Activated CD8-positive, alpha-beta memory T cell treated with anti-CD3 and anti-CD28 coated beads for 1 hour (primary cell): ENCODE measurements at places on chromosomes 12 and 14.
A peak's percentile ranks its signal among the peaks of the same experiment; 100 is the strongest.

GRCh38 chr12:98294051-98294805 is 221.2 kb upstream of the TMPO start:
- DNase-seq, result no peak

DNA sequence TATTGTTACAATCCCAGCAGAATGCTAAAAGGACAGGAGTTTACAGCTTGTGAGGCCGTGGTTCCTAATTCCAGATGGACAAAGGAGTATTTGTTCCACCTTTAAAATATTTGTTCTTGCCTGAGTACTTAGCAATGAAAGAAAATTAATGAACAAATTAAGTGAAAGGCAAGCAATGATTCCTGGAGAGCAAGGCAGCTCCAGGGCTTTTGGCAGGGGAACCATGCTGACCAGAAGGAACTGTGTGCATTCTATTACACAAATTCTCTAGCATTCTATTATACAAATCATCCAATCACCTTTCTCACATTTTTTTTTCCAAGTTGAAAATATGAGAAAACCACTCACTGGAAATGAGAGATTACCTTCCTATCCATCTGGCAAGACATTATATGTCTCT is 1.8 kb upstream of the BMAL2 start:
- no peak for DNase-seq

GRCh38 chr14:102426796-102427195 is 64.1 kb downstream of the TECPR2 start:
- DNase-seq, result no peak

DNA sequence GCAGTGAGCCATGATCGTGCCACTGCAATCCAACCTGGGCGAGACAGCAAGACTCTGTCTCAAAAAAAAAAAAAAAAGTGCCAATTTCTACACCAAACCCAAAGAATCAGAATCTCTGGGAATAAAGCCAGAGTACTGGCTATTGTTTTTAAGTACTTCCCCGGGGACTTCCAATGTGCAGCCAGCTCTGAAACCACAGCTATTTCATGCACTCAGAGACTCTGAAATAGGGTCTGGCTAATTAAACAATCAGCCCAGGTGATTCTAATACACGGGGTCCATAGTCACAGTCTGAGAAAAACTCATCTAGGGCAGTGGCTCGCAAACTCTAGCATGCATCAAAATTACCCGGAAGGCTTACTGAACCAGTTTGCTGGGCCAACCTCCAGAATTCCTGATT is 56.3 kb downstream of the SIX6 start:
- DNase-seq, result no peak

DNA sequence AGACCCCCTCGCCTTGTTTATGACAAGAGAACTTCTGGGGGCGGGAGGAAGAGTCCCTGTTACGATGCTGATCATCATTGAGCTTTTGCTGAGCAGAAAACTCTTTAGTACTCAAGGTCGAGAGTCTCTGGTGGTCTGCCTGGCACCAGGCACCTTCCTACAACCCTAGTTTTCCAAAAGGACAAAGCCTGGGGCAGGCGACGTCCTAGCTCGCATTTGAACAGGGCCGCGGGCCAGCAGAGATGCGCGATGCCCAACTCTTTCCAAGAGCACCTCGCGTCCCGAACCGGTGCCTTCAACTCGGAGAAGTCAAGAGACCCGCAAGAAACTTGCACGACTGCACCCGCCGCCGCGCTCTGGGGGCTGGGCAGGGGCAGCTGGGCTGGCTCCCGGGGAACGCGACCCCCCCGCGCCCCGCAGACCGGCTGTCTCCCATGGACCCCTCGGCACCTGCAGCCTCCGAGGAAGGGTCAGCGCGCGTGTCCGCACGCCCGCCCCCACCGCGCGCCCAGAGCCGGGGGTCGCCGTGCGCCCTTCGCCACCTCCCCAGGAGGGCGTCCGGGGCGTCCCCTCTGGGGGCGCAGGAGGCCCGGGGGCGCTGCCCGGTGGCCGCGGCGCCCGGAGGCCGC is 377 bp upstream of the BCL7A start:
- DNase-seq, result no peak

- no peak for DNase-seq
These were observed 9.3 kb downstream of the NFKBIA start for GRCh38 chr14:35395283-35395682.

- DNase-seq, result no peak
These were observed 10.9 kb downstream of the SYNDIG1L start for GRCh38 chr14:74415115-74415437.

- no peak for DNase-seq
These were observed 46.2 kb upstream of the KCNH5 start for GRCh38 chr14:63091394-63091996.

- DNase-seq, result no peak
These were observed 20.6 kb downstream of the COX14 start for GRCh38 chr12:50132505-50133135.

- no peak for DNase-seq
These were observed 4.3 kb downstream of the NIN start for GRCh38 chr14:50826681-50827080.

GRCh38 chr12:45989721-45990467 is 480 bp downstream of the SCAF11 start:
- DNase-seq, result peak; percentile 19

GRCh38 chr14:103271189-103271588 is 62.8 kb upstream of the EIF5 start:
- DNase-seq, result no peak

DNA sequence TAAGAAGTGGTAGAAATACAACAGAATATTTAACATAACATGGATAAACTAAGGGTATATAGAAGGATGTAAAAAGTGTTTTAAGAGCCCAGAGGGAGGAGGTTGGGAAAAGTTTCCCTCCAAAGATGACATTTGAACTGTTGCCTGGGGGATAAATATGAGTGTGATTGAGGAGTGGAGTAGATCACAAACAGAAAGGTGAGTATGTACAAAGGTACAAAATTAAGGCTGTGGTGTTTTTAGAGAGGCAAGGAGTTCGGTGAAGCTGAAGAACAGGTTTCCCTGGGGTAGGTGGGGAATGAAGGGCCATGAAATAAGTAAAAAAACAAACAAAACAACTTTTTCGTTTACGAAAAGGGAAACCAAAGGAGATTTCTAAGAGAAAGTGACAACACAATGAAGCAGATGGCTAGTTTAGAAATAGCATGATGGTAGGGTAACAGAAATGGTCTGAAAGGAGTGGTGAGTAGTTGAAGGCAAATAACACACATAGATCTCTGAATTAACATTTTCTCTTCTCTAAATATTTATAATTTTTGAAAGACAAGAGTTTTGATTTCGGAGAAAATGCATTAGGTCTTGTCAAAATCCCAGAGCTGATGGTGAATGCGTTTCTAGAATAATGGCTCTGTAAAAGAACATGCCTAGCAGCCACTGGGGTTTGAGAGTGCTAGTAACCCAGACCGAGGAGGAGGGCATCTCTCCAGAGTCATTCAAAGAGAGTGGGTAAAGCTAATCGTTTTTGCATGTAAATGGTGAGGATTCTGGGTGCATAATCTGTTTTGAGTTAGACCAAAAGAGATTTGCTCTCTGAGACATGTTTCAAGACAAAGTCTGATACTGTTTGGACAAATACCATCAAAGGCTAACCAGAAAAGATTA is 240.4 kb upstream of the DCN start:
- DNase-seq, result no peak

- DNase-seq, result no peak
These were observed 333.9 kb downstream of the ZFP36L1 start for GRCh38 chr14:68458840-68459469.

DNA sequence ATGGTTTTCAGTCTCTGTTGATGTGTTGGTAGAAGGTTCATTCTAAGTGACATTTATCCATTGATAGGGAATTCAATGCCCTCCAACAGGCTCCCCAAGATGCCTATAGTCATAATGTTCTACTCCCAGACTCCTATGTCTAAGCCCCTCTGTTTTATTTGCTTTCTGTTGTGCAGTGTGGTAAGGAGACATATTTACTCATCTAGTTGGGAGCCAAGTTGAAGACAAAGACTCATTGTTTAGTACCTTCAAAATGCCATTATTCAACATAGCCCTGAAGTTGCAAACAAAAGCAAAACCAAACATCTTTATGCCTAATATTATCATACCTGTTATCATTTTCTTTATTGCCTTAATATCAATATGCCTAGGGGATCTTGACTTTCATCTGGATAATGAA is 302.1 kb downstream of the RMST start:
- no peak for DNase-seq

DNA sequence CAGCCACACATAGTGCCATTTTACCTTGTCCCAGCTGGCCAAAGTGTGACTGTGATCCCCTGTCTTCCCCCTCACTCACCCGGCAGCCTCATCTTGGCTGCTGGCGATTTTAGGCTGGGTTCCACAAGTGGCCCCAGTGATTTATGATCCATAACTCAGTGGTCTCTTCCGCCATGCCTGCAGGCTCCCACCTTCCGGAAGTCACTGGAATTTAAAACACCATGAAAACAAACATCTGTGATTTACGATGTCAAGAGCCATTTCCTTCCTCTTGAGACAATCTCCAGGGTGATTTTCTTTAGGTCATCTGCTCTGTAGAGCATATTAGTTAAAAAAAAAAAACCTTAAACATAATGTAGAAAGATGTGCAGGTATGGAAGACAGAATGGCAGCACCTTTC is 282.3 kb downstream of the CACNA1C start:
- no peak for DNase-seq

- DNase-seq, result no peak
These were observed 51.6 kb downstream of the MVK start for GRCh38 chr12:109625131-109625559.

DNA sequence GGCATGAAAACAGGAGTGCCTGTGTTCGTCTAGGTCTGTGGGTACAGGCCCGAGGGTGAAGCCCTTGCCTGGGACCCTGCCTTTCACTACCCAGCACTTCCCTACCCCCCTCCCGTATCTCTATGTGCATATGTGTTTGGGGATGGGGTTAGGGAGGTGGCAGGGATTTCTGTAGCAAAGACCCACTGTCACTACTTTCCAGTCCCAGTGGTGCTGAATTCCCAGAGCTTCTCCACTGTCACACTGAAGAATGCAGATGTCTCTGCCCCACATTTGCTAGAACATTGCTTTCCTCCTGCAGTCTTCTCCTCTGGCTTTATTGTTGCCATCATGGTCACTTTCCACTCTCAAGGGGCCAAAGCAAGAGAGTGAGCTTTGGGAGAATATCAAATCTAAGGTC is 203.9 kb downstream of the MYRFL start:
- DNase-seq, result no peak

DNA sequence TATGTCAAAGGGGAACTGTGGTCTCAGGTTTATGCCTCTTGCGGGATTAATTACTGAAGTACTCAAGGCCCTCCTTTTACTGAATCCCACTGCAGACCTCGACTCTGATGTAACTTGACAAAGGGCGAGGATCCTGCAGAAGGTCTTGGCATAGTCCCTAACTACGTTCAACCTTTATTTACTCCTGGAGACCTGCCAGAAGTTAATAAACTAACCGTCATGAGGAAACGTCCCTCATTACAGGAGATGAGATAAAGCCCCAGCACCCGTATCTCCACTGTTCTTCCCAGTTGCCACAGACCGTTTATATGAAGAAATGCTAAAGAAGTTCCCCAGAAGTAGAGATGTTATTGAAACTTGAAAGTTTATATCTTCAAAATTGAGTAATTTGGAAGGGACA is 190.9 kb downstream of the ETV6 start:
- no peak for DNase-seq

GRCh38 chr12:59069516-59069915 is 149.2 kb upstream of the LRIG3 start:
- no peak for DNase-seq

DNA sequence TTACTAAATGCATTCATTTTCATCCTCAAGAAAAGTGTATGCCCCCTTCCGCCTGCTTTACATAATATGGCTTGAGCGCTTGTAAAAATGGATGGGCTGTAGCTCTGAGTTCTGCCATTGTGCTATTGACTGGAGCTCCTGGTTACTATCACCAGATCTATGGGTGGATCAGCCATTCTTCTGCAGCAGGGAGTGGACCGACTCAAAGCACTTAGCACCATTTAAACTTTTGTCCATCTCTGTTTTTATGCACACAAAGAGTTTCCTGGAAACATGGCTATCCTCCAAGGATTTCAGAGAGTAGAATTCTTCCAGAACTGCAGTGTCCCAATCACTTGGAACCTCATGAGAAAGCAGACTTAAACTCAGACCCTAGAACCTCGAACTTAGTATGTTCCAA is 4.5 kb upstream of the NUMB start:
- no peak for DNase-seq

- DNase-seq, result peak; percentile 40
These were observed at the start of gene HOXC5 for GRCh38 chr12:54032627-54033100. HOXC5 (plus strand) TSS chr12:54033050; CDS start chr12:54033123, 73 bp downstream.

- no peak for DNase-seq
These were observed 21.9 kb upstream of the PGF start for GRCh38 chr14:74977164-74977900.

- DNase-seq, result no peak
These were observed 2.5 kb upstream of the LPAR5 start for GRCh38 chr12:6638305-6638704.

- DNase-seq, result no peak
These were observed 77.5 kb downstream of the FAR2 start for GRCh38 chr12:29226616-29227015.

DNA sequence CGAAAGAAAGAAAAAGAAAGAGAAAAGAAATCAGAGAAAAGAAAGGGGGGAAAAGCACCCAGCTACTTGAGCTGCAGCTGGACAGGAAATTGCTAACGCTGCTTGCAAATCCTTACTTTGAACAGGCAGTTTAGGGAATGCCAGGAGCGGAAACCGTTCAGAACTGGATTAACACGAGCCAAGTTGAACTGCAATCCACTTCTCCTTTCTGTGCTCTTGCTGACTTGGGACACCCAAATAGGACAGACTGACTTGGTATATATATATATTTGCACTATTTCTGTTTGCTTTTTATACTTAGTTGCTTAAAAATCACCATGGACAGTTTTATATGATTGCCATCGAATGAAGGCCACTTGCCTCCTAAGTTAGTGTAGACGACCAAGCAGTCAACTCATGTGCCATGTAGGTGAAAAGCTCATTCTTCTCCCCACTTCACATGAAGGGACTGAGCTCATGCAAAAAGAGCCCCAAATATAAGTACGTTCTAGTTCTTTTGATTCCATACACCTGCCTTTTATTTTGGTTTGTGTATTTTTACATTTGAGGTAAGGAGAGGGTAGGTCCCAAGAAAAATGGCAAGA is 5.5 kb downstream of the DUSP6 start:
- no peak for DNase-seq

GRCh38 chr14:49594347-49595091 is 4.2 kb upstream of the LRR1 start:
- no peak for DNase-seq

DNA sequence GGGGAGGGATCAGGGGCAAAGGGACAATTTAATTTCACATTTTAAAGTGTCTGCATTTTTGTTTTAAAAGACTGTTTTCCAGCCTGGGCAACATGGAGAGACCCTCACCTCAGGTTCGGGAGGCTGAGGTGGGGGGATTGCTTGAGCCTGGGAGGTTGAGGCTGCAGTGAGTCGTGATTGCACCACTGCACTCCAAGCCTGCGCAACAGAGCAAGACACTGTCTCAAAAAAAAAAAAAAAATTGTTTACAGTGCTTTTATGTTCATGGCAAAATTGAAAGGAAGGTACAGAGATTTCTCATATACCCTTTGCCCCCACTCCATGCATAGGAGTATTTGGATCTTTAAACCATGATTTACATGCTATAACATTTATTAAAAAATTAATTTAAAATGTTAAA is 16.4 kb upstream of the HVCN1 start:
- DNase-seq, result no peak
